Calu3 (cell line): ENCODE measurements at places on chromosomes 6 and 20. TPM values are rescaled to one million over a fixed set of nuclear protein-coding genes. Genes with fewer than 3 reads are reported as not detected.

Gene PRKN
- 2.4 and 3.8 TPM in 2 replicates for total RNA-seq

DNA sequence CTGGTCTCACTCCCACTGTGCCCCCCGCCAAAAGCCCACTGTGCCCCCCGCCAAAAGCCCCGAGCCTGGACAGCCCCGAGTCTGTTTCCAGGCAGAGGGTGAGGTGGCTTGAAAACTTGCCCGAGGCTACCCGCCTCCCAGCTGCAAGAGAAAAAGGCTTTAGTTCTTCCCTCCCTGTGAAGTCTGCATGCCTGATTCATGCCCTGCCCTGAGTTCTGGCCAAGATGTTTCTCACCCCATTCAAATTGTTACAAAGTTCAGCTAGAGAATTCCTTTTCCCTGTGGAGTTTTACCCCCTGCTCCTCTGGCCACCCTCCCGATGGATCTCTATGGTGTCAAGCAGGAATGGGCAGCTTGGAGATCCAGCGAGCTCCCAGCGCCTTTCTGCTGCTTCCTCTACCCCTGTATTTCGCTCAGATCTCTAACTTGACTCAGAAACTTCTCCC, 298.8 kb upstream of the MAP3K7 start:
- DNase-seq, result no peak

DNA sequence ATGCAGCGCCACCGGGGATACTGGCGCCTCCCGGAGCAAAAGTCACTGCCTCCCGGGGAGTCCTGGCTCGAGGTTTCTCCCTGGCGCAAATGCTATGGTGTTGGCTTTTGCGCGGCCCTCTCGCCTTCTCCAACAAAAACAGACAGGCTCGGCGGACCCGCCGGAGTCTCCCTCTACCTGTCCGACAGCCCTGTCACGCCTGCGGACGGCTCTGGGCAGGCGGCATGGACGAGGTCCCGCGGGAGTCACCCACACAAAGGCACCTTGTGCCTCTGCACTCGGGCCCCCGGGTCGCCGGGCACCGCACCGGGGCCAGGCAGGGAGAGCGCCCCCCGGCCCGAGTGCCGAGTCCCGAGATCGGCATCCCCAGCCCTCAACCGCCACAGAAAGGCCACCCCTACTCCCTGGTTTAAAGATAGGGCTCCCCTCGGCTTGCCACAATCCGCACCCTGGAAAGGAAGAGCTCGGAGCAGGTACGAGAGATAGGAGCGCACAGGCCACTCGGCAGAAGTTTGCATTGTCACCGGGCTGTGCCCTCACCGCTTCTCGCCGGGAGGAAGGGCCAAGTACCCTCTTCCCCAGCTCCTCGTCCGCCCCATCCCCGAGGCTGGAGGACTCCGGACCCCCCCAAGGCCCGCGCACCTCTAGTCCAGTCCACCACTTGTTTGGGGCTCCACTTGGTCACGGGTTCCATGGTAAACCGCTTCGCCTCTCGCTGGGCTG, 903 bp downstream of the CNKSR3 start:
- peak; percentile 26 for DNase-seq

DNA sequence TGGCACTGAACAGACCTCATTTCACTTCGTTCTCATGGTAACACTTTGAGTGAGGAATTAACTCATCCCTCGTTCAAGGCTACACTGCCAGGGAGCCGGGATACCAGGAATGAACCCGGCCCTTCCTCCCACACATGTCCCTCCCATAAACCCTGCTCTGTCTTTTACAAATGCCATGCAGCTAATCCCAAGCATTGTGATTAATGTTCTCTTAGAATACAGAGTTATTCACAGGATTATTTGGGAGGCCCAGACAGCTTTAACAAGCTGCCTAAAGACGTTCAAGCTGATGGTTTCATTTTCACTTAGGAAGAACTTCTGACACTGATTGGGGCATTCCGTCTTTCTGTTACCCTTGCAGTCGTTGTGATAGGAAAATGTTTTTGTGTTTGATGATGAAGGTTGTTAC, 42.5 kb upstream of the CD83 start:
- DNase-seq, result no peak

- no peak for DNase-seq
Measured at GRCh38 chr6:109327491-109327890, 54.8 kb downstream of the CD164 start.

DNA sequence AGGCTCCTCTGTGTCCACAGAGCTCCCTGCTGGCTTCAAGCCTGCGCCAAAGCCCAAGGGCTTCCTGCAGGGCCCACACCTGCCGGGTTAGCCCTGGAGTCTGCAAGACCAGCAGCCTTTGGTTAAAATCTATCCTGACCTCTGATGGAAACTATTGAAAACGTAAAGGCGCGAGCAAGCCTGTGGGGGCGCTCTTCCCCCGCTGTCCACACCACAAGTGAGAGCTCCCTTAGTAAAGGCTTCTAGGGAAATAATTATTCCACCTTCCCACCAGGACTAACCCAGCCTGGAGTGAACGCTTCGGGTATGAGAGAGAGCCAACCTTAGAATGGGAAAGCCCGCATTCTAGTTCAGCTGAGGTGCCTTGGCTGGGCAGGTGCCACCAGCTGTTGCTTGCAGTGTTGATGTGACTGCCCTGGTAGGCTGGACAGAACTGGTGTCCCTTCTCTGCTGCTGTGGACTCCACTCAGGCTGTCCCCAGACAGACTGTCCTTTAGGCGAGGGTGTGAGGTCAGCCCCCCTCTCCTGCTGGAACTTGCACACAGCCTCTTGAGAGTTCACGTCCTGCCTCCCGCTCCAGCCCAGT, 68.7 kb downstream of the SYTL3 start:
- peak; percentile 62 for DNase-seq

Gene SOBP
- total RNA-seq, result 1.6 and 1.7 TPM in 2 replicates

Gene KCTD20
- 43.3 and 45.1 TPM in 2 replicates for total RNA-seq

DNA sequence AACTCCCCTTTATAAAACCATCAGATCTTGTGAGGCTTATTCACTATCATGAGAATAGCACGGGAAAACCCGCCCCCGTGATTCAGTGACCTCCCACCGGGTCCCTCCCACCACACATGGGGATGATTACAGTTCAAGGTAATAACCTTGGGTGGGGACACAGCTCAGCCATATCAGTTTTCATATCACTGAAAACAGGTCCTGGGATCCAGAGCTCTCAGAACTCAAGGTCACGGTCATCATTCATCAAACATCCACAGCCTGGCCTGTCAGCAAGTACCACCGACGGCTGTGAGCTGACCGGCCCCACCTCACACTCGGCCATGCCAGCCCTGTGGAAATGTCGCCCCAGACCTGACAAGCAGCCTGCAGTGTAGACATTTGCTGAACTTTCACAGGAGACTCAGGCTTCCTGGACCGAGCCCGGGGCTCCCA, 14.1 kb upstream of the FRMD1 start:
- DNase-seq, result no peak

GRCh38 chr6:115618256-115618655, 442.4 kb downstream of the FRK start:
- no peak for DNase-seq

DNA sequence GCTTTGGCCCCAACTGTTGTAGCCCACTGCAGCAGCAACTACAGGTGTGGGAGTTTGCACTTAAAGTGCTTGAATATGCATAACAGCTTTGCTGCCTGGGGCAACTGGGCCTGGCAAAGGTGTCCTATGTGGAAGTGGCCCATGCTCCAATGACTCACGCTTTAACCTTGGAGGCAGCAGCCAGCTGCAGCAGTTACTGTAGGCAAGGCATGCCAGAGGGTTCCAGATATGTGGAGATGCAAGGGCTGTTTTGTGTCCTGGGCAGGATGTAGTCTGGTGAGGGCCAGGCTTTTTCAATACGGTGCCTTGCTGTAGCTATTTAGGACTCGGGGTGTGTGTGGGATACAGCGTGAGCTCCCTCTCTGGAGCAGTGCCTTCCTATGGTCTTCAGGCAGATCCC, 150.3 kb downstream of the NKAIN2 start:
- no peak for DNase-seq

- DNase-seq, result no peak
Measured at GRCh38 chr6:43845646-43846045, 75.6 kb downstream of the VEGFA start.

DNA sequence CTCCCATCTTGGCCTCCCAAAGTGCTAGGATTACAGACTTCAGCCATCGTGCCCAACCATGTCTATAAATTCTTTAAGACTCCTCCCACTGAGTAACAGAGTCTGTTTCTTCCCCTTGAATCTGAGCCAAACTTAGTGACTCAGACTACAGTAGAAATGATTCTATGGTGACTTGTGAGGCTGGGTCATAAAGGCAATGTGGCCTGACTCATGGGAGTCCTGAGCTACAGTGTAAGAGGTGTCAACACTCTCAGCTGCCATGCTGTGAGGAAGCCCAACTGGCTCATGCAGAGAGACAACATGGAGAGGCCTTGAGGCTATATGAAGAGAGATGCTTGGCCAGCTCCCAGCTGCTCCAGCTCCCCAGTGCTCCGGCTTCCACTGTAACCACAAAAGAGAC, 5.2 kb upstream of the NRSN2 start:
- DNase-seq, result peak; percentile 38

DNA sequence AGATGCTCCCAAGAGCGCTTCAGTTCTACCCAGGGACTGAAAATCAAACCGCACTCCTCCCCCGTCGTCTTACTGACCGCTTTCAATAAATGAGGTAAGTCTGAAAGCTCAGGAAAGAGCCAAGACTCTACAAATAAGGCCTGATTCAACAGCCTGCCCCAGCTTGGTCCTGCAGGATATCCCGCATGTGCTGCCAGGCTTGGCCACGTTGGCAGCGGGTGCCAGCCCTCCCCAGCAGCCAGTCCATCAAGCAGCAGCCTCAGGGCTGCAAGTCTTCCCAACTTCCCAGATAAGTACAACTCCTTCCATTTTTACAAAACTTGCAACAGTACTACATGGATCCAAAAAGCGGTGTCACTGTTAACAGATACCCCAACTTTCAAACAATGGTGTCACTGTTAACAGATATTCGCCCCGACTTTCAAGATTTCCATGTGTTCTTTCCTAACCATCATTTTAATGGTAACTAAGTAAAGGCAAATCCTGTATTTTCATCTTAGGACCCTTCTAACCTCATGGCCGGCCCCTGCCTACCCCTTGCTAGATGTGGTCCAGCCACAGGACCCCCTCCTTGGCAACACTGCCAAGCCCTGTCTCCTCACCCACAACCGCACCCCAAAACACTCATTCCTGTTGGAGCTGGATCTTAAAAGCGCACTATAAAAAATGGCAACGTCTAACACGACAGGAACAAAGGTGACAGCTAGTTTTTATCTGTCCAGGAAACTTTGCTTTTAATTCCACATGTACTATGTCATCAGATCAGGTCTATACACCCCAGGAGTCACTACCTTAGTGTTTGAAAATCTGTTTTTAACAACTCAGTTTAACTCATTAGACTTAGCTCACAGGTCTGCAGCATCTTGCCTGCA, 28.0 kb downstream of the DIDO1 start:
- DNase-seq, result no peak

Gene PHACTR3
- total RNA-seq, result 10.0 and 12.0 TPM in 2 replicates
